ENCODE measurements at places on chromosomes 4 and X.

- DNase-seq, result no peak
Observed at GRCh38 chrX:44731160-44731559, 112.7 kb upstream of the DUSP21 start.

DNA sequence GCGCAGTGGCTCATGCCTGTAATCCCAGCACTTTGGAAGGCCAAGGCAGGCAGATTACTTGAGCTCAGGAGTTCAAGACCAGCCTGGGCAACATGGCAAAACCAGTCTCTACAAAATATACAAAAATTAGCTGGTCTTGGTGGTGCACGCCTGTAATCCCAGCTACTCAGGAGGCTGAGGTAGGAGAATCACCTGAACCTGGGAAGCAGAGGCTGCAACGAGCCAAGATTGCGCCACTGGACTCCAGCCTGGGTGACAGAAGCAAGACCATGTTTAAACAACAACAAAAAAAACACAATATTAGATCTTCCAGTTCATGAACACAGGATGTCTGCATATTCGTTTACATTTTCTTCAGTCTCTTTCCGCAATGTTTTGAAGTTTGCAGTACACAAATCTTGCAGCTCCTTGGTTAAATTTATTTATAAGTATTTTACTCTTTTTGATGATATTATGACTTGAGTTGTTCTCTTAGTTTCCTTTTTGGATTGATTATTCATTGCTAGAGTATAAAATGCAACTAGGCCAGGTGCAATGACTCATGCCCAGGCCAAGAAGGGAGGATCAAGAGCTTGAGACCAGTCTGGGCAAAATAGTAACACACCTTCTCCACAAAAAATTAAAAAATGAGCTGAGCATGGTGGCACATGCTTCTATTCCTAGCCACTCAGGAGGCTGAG lies 30.4 kb upstream of the ABCG2 start:
- no peak for DNase-seq

- DNase-seq, result no peak
Observed at GRCh38 chrX:115573185-115573584, 12.2 kb downstream of the PLS3 start.

GRCh38 chr4:42906891-42907759 lies 14.6 kb downstream of the GRXCR1 start:
- DNase-seq, result no peak

- no peak for DNase-seq
Observed at GRCh38 chr4:4794421-4794820, 65.0 kb upstream of the MSX1 start.
